ENCODE measurements at places on chromosomes 13 and 19.

GRCh38 chr19:49854378-49855263, 3.7 kb downstream of the PTOV1 start:
- no peak for DNase-seq

DNA sequence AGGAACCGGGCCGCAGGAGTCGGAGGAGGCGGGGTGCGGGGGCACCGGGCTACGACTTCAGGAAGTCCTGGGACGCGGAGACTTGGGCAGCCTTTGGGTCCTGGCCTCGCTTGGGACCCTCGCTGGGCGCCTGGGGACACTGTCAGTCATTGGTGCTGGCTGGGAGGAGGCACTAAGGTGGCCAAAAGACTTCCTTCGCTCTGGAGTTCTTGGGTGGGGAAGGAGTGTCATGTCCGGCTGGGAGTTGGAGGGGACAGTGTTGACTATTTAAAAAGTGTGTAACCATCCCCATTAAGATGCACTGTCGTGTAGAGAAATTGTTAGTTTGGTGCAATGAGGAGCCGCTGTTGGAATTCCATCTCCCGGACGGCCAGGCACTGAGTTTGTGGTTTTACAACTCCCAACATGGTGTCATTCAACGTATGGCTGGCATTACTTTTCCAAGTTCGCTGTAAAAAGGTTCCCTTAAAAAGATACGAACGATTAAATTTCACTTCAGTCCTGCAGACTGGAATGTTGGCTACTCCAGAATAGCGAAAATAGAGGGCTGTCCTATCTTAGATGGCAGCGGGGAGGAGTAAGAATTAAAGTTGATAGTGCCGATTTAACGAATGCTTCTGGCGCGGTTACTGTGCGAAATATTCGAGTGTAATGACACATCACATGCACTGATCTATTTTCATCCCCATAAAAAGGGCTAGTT, 776 bp downstream of the DNAJC3 start:
- DNase-seq, result peak; percentile 44

GRCh38 chr13:37306778-37307544, 201.5 kb upstream of the CSNK1A1L start:
- DNase-seq, result peak; percentile 93

DNA sequence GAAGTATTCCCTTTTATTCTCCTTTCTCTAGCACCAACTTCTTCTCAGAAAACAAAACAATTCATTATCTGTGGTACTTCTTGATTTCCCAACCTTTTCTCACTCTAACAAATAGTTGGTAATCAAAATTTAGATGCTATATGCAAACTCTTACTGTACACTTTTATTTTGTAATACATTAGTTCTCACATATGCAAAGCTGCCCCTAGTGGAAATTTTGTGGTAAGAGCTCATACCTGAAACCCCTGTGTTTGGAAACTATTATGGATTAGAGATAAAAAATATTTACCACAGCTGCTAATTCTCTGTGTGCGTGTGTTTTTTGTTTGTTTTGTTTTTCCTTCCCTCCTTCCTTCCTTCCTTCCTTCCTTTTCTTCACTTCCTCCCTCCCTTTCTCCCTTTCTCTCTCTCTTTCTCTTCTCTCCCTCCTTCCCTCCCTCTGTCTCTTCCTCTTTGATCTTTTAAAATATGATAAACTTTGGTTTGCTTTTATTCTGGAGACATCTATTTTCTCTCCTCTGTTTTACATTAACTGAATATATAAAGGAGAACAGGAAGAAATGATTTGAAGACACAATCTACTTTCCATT, 537.4 kb downstream of the SLITRK6 start:
- DNase-seq, result peak; percentile 18

DNA sequence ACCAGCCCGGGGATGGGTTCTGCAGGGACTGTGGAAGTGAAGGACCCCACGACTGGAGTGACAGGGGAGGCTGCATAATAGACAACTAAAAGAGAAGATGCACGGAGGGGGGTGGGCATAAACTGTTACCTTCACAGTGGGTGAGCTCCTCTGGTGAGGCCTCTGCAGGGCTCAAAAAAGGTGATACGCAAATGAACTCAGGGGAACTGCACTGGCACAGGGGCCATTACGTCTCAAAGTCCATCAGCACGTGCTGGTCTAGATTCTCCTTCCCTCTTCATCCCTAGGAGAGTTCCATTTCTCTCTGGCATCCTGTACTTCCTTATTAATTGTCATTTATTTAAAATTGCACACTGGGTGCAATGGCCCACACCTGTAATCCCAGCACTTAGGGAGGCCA, 8.1 kb upstream of the FFAR2 start:
- no peak for DNase-seq

DNA sequence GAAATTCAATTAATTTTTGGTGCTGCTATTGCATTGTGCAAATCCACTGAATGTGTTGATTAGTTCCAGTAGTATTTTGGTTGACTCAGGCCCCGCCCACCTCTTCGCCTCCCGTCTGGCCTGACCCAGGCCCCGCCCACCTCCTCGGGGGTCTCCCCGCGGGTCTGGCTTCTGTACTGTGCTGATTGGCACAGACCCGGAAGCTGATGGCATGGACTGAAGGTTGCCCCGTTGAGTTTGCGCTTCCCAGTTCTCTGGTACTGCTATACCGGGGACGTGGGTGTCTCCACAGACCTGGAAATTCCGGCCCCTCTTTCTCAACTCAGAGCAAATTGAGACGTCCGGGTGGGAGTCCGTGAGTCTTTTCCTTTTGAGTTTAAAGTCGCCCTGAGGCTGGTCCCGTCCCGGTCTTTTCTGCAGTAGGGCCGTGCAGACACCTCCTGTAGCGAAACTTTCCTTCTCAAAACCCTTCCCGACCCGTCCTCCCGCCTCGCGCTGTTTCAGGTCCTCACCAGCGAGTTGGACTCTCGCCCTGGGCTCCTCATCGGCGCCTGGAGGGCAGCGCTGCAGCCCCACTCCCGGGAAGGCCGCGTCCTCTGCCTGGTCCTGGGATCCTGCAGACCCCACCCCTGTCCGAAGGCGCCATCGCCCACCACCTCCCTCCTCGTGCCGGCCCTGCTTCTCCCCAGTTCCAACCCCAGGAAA, 14.8 kb downstream of the ZNF701 start:
- DNase-seq, result no peak

DNA sequence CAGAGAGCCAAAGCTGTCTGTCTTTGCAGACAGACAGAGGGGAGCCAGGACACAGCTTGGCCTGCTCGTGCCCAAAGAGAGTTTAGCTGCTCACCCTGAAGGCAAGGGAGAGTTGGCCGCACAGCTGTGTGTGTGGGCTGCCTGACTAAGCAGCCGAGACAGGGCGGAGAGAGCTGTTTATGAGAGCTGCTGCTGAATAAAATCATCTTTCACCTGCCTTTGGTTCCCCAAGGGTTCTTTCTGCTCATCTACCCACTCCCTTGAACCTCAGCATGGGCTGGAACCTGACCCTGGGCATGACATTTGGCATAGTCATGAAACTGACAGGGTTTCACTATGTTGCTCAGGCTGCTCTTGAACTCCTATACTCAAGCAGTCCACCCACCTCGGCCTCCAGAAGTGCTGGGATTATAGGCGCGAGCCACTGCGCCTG, 98.2 kb downstream of the RBM26 start:
- peak; percentile 19 for DNase-seq

DNA sequence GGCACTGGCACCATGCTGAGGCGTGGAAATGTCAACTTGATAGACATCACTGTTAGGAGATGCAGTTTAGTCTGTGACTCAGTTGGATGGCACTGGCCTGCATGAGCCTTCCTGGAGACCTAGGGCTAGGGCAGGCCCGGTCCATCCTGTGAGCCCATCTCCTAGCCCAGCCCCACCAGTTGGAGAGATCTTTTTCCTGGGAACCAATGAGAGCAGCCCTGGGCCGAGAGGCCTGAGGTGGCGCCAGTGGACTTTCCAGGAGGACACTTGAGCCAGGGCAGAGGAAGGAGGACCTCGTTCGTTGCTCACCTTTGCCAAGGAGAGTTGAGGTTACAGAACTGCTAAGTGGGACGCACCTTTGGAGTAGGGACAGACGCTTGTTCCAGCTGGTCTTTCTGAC, 100.5 kb upstream of the TEX29 start:
- no peak for DNase-seq

- DNase-seq, result no peak
These were observed 8.8 kb downstream of the UPF1 start for GRCh38 chr19:18840288-18841267.

DNA sequence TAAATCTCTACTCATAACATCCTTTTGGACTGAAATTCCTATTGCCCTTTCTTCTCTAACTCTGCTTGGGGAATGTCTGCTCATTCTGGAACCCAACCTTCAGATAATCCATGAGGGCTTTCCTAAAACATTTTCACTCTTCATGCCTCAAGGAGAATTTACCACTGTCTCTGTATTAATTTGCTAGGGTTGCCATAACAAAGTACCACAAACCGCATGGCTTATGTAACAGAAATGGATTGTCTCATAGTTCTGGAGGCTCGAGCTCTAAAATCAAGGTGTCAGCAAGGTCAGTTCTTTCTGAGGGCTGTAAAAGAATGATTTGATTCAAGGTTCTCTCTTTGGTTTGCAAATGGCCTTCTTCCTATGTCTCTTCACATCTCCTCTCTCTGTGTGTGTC, 209.7 kb downstream of the LACC1 start:
- DNase-seq, result no peak

DNA sequence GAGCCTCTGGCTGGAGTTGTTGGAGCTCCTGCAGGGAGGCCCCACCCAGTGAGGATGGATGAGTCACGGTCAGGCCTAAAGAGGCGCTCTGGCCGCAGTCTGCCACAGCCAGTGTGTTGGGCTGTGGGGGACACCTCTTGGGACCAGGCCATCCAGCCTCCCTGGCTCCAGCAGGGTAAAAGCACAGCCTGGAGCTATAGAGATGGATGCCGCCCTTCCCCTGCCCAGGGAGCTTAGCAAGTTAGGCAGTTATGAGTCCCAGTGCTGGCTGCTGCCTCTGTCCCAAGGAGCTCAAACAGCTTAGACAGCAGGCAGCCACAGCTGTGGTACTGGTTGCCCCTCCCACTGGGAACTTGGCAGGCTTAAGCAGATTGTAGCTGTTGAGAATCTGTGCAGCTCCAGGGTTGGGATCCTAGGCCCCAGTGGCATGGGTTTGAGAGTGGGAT, 100.9 kb downstream of the NDFIP2 start:
- DNase-seq, result peak; percentile 63

DNA sequence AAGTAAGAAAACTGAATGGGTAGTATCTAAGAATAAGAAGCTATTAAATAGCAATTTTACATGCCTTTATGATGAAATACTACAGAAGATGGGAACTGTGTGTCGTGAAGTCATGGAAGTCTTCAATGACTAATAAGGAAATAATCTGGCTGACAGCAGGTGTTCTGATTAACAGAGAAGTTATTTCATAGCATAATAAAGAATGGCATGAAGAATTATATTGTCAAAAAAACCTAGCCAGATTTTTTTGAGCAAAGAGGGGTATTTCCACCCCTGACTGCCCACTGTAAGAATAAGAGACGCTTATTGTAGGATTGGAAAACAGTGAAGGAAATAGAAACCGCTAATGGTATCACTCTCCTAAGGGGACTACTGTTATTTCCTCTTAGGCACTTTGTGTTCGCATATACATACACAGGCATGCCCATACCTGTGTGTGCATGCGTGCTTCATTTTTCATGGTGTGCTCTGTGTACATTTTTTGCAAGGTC, 318.8 kb downstream of the SHISA2 start:
- peak; percentile 74 for DNase-seq

DNA sequence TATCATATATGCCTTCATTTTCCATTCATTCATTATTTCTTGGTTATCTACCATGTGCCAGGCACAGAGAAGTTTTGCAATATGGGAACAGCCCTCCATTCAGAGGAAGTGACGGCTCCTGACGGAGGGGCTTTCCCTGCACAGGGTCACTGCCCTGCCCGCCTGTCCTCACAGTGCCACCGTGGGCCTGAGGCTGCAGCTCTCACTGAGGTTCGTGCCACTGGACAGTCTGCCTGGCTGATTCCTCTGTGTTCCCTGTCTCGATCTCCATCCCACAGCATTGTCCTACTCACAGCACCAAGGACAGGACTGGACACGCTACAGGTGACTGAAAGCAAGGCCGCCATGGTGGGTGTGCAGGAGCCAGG, 92.7 kb downstream of the TSHZ3 start:
- no peak for DNase-seq

DNA sequence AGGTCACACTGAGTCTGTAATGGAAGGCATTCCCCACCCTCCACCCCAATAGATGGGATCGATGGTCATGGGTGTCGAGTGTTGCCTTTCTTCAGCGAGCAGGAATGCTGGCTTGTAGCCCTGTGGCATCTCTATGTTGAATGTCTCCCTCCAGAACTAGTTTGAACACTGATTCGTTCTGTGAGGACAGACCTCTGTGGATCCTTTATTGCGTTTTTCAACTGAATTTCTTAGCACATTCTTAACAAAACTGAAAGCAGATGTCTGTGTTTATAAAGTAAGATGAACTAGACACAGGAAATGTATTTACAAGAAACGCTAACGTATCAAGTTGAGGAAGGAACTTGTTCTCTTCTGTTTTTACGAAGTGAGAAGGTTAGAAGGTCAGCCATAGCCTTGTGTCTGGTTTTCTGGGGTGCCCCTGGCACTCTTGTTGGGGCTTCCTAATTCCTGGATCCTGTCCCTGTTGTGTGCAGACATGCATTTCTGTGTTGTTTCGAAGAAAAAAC, 36.8 kb upstream of the TM9SF2 start:
- peak; percentile 23 for DNase-seq

DNA sequence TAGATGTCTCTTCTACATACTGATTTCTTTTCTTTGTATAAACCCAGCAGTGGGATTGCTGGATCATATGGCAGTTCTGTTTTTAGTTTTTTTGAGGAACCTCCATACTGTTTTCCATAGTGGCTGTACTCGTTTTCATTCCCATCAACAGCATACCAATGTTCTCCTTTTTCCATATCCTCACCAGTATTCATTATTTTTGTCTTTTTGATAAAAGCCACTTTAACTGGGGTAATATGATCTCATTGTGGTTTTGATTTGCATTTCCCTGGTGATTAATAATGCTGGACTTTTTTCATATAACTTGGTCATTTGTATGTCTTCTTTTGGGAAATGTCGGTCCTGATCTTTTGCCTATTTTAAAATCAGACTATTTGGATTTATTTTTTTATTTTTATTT, 108.5 kb downstream of the PAN3 start:
- peak; percentile 9 for DNase-seq

DNA sequence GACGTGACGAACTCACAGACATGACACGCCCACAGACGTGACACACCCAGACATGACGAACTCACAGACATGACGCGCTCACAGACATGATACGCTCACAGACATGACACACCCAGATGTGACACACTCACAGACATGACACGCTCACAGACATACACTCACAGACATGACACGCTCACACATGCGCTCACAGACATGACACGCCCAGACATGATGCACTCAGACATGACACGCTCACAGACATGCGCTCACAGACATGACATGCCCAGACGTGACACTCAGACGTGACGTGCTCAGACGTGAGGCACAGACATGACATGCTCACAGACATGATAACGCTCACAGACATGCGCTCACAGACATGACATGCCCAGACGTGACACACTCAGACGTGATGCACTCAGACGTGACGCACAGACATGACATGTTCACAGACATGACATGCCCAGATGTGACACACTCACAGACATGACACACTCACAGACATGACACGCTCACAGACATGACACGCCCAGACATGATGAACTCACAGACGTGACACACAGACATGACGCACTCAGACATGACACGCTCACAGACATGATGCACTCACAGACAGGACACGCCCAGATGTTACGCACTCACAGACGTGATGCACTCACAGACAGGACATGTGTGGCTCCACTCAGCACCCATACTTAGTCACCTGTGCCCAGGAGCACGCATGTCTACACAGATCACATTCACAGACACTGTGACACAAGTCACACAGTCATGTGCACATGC, 8.1 kb downstream of the ERFL start:
- DNase-seq, result no peak

GRCh38 chr13:91468301-91468700, 69.9 kb downstream of the GPC5 start:
- DNase-seq, result peak; percentile 4

Measured in EL (cell line).